ENCODE measurements at places on chromosomes 6 and 20.

GRCh38 chr6:114651611-114652010 is 308.8 kb upstream of the HS3ST5 start:
- no peak for DNase-seq

- no peak for DNase-seq
Measured at GRCh38 chr20:24781418-24781980, 167.6 kb upstream of the CST7 start.

GRCh38 chr6:7848229-7848628 is 62.4 kb downstream of the TXNDC5 start:
- DNase-seq = no peak

- DNase-seq = no peak
Measured at GRCh38 chr6:82410151-82410648, 46.6 kb downstream of the TPBG start.

All from NCI-H2227 treated with DMSO at 0.1 percent for 48 hours (cell line).